Nephron progenitor cell (in vitro differentiated cells): ENCODE measurements at places on chromosomes 1 and 21.

GRCh38 chr1:198913667-198914066 lies 274.8 kb downstream of the PTPRC start:
- DNase-seq = no peak

DNA sequence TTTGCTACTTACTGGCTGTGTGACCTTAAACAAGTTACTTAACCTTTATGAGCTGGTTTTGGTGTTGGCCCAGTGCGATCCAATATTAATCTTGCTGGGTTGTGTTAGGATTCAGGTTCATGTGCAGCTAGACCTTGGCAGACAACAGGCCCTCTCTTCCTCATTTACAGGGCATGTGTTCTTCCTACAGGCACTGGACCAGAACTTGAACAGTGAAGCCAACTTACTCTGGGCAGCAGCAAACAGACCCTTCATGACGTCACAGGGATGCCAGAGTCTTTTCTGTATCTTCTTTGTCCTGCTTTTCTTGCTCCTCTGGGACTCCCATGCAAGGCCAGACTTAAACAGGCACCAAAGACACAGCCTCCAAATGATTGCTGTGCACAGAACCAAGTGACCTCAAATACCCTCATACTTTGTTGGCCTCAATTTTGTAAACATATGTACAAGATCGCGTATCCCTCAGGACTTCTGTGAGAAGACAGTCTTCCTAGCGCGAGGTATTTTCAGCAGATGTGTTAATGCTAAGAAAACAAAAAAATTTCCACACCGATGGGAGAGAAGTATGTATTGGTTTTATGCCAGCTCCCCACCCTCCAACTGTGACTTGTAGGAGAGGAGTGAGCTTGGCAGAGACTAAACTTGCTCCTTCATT lies 73.7 kb downstream of the URB2 start:
- DNase-seq = no peak

GRCh38 chr1:161784968-161785367 lies 18.8 kb downstream of the ATF6 start:
- DNase-seq = no peak

- no peak for DNase-seq
These were observed 105.8 kb downstream of the GLIS1 start for GRCh38 chr1:53633073-53633704.

DNA sequence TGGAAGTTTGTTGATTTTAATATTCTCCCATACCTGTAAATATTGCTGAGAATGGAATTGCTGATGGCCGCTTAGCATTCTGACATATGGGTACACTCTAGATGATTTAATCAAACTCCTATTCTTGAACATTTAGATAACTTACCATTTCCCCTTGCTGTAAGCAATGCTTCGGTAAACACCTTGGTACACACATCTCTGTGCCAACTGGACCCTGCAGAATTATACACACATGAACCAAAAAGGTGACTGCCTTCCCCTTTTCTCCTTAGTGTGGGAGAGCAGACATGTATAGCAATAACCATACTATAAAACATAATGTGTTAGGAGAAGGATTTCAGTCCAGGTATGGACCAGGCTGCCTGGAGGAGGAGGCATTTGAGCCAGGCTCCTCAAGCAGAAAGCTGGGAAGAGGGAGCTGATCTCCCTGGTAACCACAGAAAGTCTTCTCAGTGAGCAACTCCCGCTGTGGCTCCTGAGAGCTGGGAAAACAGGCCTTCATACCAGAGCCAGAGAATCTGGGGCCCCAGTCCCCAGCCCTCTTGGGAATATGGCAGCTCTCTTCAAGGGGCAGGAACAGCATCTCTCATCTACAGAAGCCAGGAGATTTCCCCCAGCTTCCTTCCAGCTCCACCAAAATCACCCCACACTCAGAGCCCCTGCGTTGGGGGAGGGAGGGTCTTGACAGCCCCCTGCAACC lies 33.9 kb upstream of the CSF1 start:
- no peak for DNase-seq

GRCh38 chr1:169368406-169368769 lies 393 bp downstream of the BLZF1 start:
- DNase-seq = peak; percentile 19

- no peak for DNase-seq
These were observed 14.2 kb downstream of the AKNAD1 start for GRCh38 chr1:108842525-108843181.

GRCh38 chr1:28751315-28752060 lies 14.7 kb downstream of the YTHDF2 start:
- no peak for DNase-seq

DNA sequence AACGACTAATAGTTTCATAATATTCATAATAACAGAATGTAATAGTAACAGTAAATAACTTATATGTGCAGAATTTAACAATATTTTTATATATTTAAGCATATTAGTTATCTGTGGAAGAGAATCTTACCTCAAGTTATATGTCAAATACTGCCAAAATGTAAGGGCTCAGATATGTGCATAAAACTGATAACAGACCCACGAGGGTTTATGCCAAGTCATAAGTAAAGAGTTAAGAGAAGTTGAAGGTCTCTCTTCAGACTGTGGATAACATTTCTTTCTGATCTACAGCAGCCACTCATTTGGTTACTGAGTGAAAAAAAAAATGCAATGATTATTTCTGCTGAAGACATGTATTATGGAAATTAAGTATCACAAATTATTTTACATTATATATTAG lies 1167.8 kb upstream of the NCAM2 start:
- DNase-seq = no peak

DNA sequence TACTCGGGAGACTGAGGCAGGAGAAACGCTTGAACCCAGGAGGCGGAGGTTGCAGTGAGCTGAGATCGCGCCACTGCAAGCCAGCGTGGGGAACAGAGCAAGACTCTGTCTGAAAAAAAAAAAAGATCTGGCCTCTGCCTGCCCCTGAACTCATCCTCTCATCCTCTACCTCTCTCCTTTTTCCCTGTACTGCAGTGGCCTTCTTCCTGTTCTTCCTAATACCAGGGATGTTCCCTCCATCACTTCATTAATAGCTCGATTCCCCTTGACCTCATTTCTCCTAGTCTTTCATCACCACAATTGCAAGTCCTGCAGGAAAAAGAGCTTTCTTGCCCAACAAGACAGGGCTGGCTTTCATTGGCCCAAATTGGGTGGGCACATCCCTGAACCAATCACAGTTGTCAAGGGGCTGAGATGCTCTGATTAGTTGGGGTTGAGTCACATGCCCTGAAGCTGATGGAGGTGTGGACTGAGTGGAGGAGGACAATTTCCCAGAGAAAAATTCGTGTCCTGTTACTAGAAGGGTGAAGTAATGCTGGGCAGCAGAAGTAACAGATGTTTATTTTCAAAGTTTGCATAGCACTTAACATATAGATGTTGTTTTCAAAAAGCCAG lies 86.8 kb upstream of the PUM1 start:
- no peak for DNase-seq

DNA sequence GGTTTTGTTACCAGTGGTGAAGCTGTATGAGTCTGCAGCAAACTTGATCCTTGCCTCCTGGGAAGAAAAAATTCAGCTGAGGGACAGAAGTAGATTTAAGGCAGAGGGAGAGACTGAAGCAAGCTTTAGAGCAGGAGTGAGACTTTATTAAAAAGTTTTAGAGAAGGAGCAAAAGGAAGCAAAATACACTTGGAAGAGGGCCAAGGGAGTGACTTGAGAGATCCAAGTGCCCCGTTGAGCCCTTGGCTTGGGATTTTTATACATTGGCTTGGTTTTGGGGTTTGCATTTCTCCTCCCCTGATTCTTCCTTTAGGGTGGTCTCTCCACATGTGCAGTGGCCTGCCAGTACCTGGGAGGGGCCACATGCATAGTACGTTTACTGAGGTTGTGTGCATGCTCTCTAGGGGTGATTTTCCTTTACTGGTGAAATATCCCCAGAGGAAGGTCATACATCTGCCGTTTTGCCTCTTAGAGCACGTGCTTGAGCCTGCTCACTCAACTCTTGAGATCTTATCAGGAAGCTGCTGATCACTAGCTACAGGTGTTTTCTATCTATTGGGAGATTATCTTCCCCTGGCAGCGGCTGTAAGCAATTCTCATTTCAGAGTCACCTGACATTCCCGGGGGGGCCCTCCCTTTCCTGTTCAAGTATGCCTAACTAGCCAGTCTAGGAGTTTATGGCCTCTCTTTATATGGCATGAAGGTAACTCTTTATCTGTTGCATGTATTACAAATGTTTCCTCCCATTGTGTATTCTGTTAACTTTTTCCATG lies 20.3 kb downstream of the FASLG start:
- DNase-seq = no peak
